ENCODE measurements at places on chromosomes 2 and 18.

DNA sequence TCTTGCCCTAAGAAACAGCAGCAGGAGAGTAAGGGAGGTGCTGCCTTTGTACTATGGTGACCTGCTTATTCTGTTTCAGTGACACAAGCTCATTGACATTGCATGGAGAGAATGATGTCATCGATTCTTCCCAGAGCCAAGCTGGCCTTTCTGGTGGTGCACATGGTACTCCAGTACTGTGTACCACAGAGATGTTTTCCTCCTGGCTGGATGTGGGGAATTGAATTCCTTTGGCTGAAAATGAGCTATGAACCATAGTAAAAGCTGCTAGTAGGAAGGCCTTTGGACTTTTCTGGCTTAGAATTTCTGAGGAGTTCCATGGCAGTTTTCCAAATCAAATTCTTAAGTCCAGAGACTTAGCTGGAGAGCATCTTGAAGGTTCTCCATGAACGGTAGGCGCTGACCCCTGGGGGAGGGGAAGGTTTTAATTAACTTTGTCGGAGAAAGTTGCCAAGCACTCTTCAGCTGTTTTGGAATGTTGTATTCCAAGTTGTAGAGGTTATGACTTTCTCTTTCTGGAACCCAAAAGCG lies 17.1 kb upstream of the B3GNT2 start:
- DNase-seq: no peak

DNA sequence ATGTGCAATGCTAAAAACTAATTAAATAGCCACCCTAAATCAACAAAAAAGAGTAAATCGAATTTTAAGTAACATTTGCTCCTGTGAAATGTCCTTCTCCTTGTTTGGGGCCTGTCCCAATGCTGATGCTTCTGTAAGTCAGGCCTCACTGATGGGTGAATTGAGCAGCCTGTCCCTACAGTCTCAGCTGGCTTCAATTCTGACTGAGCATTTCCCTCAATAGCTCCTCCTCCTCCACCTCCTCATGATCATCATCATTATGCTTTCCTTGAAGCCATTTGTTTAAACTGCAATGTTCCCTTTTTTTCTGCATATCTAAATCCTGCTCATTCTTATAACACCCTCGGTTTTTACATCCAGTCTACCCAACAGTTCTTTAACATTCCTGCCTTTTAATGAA lies 137.2 kb upstream of the CELF4 start:
- DNase-seq: no peak

GRCh38 chr18:63073481-63073880 lies 246.1 kb downstream of the BCL2 start:
- DNase-seq: no peak

DNA sequence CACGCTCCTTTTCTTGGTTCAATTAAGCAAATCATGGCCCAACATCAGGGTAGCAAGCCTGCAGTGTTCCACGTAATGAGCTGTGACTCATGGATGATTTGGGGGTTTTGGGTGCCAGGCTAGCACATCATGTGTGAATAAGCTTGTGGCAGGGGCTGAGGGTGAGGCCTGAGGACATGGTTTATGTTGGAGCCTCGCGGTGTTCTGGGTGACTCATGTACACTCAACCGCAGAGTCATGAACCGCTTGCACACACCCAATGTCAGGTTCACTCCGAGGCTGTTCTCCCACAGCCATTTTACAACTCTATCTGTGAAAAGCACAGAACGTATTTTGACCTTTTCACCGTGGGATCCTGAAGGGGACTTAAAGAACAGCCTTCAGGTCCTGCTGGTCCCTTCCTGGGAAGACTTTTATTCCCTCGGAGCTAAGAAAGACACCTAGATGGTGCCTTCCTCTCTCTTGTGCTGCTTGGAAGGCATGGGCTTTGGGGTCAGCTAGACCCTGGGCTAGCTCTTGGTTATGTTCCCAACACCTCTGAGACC lies 139.9 kb upstream of the ZEB2 start:
- no peak for DNase-seq

DNA sequence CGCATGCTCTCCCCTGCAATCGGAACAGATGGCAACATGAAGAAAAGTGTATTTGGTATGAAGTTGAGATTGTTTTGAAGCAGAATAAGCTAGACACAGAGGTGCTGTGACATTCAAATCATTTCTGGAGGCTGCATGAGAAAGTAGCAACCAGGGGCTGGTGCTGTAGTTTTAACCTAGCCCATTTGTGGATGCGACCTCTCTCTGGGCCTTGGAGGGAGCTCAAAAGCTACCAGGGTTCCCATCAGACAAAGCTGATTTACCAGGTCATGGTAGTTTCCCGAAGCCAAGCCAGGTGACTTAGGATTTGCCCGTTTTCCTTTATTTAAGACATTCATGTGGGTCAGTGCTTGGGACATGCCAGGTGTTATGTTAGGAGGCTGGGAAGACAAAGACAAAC lies 77.5 kb downstream of the CIB4 start:
- DNase-seq: no peak

DNA sequence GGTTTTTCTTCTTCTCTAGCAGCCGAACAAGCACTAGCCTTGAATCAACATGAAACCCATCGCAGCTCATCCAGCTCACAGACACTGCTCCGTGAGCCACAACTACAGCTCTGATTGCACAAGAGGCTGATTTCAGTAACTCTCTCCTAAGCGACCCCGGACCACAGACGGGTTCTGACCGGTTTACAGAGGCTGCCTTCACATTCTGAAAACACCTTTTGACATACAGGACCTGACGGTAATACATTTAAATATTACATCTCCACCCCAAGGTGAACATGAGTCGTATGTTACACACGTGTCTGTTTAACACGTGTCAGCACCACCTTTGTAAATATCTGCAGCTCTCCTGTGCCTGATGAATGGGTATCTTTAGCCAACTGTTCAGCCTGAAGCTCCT lies 120.7 kb downstream of the TMEM18 start:
- DNase-seq: no peak

DNA sequence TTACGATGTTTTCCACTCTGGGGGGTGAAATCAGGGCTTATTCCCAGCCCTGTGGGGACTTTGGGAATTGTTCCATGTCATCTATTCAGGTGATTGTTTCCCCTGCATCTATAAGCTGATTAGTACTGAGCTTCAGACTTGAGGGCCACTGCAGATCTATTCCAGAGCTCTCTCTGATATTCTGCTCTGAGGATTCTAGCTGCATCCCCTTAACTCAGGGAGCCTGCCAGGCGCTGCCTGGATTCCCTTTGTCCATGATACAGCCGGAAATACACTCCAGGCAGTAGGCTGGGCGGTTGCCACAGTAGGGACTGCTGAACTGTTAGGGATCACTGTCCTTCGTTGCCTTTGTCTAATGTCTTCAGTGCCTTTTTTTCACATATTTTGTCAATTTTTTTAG lies 31.3 kb downstream of the PTRHD1 start:
- DNase-seq: no peak
